ENCODE measurements at places on chromosomes 6 and 20.
A peak's percentile ranks its signal among the peaks of the same experiment; 100 is the strongest.

DNA sequence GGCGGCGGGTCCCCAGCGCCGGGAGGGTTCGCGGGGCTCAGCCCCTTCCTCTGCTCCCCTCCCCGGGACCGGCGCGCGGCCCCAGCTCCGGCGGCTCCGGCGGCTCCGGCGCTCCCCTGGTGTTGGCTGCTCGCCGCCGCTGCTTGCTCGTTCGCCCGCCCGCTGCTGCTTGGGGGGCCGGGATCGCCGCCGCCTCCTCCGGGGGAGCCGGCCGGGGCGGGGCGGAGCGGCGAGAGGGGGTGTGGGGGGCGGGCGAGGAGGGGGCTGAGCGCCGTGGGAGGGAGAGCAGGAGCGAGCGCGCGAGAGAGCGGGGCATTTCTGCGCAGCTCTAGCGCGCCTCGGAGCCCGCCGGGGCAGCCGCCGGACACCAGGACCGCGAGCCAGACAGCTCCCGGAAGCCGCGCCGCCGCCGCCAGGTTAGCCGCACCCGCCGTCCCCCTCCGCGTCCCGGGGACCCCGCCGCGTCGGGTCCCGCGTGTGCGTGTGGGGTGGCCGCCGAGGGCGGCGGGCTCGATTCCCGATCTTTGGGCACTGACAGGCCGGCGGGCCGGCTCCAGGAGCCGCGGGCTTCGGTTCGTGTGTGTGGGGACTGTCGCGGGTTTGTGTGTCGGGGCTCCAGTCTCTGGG is 62.0 kb upstream of the EPB41L1 start:
- no peak for DNase-seq

- no peak for DNase-seq
These were observed 106.7 kb upstream of the INSM1 start for GRCh38 chr20:20261159-20261558.

DNA sequence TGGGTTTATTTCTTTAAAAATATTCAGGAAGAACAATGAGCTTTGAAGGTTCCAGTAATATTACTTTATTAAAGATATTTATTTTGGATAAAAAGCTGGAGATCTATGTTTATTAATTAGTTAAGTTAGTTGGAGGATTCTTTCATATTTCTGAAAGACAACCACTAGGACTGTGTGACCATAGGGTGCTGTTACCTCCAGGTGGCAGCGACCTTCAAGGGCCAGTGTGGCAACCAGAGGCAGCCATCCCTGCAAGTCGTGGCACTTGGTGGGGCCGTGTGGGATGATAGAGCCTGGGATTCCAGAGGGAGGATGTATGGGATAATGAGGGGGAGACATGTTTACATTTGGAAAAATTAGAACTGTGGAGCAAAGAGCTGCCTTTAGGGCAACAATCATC is 95.5 kb upstream of the SCP2D1 start:
- no peak for DNase-seq

DNA sequence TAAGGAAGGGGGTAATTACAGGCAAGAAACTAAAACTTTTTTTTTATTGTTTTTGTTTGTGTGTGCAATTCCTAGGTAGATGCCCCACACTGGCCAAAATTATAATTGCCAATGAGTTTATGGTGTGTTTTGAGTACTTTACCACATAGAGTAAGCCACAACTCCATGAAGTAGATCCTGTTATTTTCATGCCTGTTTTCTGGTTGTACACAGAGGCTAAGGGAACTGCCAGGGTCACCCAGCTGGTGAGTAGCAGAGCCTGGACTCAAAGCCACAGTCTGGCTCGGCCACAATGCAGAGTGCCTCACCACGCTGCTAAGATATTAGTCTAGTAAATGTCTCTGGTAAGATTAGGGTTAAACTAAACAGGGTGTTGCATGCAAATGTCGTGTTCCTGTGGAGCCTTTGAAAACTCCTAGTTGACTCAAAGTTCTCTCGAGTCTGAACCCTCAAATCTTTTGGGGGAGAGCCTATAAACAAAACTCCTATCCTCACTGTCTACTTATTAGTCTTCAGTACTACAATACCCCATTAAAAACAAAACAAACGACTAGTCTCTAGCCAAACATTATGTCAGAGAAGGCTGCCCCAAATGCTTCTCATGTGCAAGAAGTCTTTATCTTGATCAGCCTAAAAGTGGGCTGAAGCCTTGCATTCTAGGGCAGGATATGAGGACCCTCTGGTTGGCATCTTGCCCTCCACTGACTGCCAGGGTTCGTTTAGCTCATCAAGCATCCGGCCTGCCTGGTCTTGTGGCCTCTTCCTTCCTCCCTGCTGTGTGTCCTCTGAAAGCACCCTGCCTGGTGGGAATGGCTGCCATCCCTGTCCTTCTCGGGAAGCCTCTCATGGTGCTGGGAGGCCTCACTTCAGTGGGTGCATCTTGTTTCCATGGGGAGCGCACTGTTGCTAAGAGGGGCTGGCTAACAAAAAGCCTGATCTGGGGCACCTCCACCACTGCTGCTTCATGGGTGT is 4.2 kb downstream of the DUSP22 start:
- peak; percentile 25 for DNase-seq

All from fibroblast of the aortic adventitia (primary cell).